ENCODE measurements at places on chromosomes 3 and 15. TPM values are rescaled to one million over a fixed set of nuclear protein-coding genes. Genes with fewer than 3 reads are reported as not detected.

DNA sequence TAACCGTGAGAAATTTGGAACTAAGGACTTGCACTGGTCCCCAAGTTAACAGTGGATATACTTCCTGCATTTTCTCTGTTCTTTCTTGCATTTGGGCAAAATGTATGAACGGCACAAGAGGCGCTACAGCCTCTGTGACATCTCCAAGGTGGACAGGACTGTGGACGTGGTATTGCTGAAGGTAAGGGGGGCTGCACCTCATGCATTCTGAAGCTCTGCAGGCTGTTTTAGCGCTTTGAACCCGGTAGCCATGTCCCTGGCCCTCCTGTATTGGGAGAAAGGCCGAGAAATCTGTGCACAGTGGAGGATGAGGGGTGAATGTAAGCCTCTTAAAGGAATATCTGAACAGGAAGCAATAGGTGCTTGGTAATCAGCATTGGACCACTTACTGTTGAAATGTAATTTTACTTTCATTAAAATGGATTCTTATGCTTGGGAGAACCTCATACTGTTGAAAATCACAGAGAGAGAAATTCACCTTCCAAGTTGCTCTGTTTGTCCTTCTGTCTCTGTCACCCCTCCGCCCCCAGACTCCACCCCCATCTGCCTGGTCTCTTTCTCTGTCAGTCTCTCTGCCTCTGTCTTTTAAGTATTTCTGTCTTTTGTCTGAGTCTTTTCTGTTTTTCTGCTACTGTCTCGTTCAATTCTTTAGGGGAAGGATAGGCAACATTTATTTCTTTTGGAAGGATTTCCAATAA is 174.6 kb downstream of the KLHL25 start:
- H3K4me1 ChIP-seq, result peaks cover 66% of the 10 kb centered on the region
- no peaks in the 10 kb centered on the region for H3K27me3 ChIP-seq
- H3K36me3 ChIP-seq, result no peaks in the 10 kb centered on the region

DNA sequence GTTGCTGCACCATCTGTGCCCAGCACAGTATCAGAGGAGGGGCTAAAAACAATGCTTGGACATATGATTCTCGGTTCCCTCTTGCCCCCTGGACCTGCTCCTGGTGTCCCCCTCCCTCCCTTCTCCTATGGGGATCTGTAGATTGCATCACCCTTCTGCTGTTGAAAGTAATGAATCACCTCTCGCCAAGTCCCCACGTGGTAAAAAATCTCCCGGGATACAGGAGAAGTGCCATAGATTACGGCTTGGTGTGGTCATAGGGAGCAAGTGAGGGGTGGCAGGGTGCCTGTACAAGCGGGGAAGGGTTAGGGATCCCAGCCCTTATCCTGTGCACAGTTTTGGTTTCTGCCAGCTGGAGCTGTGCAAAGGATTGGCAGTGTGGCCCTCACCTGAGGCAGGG is 37.7 kb downstream of the AMOTL2 start:
- H3K36me3 ChIP-seq, result no peaks in the 10 kb centered on the region
- no peak overlapping the region for H3K4me3 ChIP-seq
- no peak for DNase-seq
- no peaks in the 10 kb centered on the region for H3K27me3 ChIP-seq

DNA sequence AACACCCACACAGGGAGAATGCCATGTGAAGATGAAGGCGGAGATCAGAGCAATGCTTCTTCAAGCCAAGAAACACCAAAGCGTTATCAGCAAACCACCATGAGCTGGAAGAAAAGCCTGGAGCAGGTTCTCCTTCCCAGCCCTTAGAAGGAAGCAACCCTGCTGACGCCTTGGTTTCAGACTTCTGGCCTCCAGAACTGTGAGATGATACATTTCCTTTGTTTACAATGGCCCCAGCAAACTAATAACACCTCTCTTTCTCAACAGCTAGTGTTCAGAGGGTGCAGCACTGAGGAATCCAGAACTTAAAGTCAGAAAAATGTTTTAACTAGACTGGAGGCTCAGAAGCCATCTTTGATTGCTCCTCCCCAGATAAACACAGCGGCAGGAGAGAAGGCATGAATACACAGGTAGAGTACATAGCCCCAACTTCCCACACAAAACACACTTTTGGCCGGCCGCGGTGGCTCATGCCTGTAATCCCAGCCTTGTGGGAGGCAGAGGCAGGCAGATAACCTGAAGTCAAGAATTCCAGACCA is 132.4 kb upstream of the LPP start:
- DNase-seq, result no peak
- peak overlapping the region; percentile 51 for H3K27ac ChIP-seq
- H3K36me3 ChIP-seq, result no peaks in the 10 kb centered on the region
- no peaks in the 10 kb centered on the region for H3K27me3 ChIP-seq

DNA sequence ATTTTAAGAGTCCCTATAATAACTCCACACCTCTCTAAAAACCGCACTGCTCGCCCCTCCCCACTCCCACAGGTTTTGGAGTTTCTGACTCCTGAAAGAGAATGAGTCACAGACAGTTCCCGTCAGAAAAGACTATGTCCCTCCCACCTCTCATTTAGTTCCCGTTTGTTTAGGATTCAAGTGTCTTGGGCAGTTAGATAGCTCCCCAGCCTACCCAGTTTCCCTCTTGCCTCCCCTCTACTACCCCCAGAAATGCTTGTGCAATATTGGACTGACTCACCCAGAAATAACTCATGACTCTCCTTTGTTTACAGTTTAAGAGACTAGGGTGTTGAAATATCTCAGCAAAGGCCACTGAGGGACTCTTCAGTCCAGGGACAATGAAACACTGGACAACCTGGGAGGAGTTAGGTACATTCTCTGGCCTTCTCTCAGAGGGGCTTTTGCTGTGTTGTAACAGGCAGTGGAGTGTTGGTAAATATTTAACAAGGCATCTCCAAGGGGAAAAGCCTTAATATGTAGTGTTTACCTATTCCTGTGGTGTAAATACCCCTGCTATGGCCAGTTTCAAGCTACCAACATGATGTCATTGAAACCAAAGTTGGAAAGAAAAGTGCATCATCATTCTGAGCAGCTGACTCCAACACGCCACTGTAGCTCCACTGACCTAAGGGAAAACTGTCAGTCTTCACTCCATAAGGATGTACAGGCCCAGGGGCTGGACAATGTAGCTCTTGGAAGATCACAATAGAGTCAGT is 96.1 kb upstream of the CHD2 start:
- peak overlapping the region; percentile 28 for H3K27ac ChIP-seq
- H3K27me3 ChIP-seq, result no peaks in the 10 kb centered on the region
- peak; percentile 37 for DNase-seq

GRCh38 chr3:14914779-14915117 is 32.6 kb upstream of the NR2C2 start:
- H3K4me1 ChIP-seq, result no peaks in the 10 kb centered on the region
- no peak overlapping the region for H3K27ac ChIP-seq
- H3K36me3 ChIP-seq, result no peaks in the 10 kb centered on the region
- peak; percentile 12 for DNase-seq
- no peak overlapping the region for H3K4me3 ChIP-seq

CYP1A2 gene
- polyA plus RNA-seq, result not detected

PRR20G gene
- 10.5 TPM for polyA plus RNA-seq
